ENCODE measurements at places on chromosomes 2 and 18.

GRCh38 chr18:50632895-50633515 is 73.1 kb downstream of the MAPK4 start:
- no peak for DNase-seq

- DNase-seq = no peak
Observed at GRCh38 chr2:24871852-24872333, 48.1 kb downstream of the ADCY3 start.

GRCh38 chr18:34097312-34097711 is 127.4 kb downstream of the NOL4 start:
- DNase-seq = no peak

DNA sequence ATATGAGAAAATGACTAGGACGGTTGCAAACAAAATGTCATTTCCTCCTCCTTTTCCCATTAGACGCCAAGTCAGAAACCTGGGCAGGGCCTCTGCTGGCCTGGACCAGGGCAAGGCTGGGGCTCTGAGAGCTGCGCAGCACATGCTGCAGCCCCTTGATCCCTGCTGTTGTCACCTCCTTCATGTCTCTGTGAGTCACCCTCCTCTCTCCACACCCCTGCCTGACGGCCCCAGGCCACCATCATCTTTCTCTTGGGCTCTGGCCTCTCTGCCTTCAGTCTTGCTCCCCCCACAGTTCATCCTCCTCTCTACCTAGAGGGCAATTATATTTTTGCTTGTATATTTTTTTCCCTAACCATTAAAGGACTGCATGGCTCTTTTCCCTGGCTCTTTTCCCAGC is 10.0 kb downstream of the FLACC1 start:
- no peak for DNase-seq

DNA sequence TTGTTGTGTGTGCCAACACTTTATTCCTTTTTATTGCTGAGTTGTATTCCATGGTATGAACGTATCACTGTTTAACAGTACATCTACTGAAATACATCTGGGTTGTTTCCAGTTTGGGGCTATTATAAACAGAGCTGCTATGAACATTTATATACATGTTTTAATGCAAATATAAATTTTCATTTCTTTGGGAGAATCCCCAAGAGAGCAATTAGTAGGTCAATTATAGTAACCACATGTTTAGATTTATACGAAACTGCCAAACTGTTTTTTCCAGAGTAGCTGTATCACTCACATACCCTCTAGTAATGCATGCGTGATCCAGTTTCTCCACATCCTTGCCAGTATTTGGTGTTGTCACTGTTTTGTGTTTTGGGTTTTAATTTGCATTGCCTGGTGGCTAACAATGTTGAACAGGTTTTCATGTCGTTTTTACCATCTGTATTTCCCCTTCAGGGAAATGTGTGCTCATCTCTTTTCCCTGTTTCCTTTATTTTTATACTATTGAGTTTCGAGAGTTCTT is 81.0 kb downstream of the TMEM131 start:
- DNase-seq = no peak

- no peak for DNase-seq
Observed at GRCh38 chr2:182897137-182897536, 30.7 kb upstream of the FRZB start.

DNA sequence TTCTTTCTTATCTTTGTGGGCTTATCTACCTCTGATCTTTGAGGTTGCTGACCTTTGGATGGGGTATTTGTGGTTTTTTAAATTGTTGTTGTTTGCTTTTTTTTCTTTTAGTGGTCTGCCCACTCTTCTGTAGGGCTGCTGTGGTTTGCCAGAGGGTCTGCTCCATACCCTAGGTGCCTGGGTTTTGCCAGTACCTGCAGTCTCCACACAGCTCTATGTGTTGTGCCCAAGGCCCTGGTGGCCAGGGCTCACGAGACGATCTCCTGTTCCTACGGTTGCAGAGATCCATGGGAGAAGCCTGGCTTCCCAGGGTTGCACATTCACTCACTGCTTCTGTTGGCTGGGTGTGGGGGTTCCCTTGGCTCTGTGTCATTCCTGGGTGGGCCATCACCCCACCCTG is 87.1 kb downstream of the PARD3B start:
- no peak for DNase-seq

DNA sequence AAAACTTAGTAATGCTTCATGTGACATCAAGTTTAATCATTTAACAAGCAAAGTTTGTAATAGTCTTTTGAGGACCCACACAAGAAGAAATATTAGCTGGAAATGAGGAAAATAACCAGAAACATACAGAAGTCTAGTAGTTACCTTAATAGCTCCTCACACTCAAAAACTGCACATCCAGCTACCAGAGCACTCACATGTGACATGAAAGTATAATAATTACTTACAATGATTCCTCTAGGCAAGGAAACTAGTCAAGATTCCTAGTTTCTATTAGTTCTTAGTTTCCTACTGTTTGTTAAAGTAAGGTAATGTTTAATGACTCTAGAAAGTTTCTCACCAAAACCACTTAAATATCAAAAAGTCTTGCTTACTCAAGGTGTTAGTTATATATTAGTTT is 335.8 kb downstream of the RAD51AP2 start:
- no peak for DNase-seq

- DNase-seq = no peak
Observed at GRCh38 chr2:160207804-160208654, 8.0 kb upstream of the ITGB6 start.

- DNase-seq = no peak
Observed at GRCh38 chr2:238555786-238556542, 129.2 kb downstream of the ASB1 start.

- no peak for DNase-seq
Observed at GRCh38 chr2:88656690-88657089, 29.4 kb upstream of the EIF2AK3 start.

DNA sequence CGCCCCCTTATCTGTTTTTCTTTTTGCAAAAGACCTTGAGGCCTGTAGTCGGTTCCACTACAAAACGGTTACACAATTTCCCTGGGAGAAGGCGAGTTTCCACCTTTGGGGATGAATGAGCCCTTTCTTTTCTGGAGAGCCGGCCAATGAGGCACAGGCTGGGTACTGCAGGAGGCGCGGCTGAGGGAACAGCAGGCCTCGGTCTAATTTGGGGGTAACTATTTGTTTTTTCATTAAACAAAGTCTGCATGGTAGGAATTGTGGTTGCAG is 129.2 kb downstream of the MYCN start:
- DNase-seq = no peak

DNA sequence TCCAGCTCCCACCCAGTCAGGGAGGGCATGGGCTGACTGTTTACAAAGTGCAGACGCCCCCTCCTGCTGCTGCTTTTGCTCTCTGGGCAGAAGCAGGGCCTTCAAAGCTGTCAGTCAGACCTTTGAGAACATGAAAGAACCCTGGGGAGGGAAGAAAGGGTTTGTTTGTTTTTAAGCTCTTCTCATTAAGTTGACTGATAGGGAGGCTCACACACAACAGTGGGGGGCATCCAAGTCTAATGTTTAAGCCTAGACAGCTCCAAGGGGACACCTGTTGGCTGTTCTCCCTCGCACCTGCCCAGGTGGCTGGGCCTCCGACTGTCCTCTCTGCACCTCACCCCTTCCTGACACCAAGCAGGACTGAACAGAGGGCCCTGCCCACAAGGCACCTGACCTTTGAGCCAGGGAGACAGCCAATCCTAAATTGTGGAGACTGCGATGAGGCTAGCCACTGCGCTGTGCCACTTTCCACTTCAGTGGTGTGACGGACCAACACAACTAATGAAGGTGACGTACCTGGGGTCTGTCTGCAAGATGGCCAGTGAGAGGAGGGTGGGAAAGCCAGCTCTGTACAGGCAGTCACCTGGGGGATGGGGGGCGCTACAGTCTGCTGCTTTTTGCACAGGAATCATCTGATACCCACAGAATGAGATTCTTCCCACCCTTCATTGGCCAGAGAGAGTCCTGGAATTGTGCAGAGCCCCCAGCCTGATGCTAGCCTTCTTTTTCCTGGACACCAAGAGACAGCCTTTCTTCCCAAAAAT is 16.3 kb downstream of the ST6GAL2 start:
- DNase-seq = no peak

- DNase-seq = peak; percentile 12
Observed at GRCh38 chr2:240431661-240432424, 3.6 kb upstream of the GPC1 start.

GRCh38 chr2:217184242-217184641 is 324.4 kb upstream of the TNP1 start:
- DNase-seq = no peak

DNA sequence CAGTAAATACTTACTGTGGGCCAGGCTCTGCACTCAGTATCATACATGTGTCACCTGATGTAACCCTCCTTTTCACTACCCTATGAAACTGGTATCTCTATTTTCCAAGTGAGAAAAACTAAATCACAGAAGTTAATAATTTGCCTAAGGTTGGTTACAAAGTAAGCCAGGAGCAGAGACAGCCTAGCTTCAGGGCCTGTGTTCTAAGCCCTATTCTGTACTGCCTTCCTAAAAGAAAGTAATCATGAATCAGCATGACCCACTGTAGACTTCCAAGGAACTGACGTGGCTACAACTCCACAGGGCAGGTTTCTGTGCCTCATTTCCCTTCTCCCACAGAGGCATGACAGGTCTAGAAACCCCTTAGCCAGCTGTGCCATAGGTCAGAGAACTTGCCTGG is 14.3 kb downstream of the ZNF142 start:
- no peak for DNase-seq

GRCh38 chr2:203983064-203983715 is 46.6 kb downstream of the ICOS start:
- DNase-seq = no peak

DNA sequence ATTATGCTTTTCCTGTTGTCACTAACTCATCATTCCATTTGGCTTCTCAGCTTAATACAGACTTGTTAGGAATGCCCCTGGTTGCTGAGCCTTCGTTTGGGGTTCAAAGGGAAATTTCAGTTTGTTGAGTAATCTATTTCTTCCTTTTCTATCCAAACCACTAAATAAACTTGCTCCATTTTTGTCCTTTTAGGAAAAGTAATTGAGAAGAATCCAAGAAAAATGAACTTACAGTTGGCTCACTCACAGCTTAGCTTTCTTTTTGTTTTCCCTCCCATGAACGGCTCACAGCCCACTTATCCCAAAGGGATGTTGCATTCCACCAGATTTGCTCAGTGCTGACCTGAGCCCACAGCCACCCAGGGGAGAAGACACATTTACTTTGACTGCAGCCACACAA is 73.9 kb downstream of the SOX11 start:
- DNase-seq = no peak

- DNase-seq = no peak
Observed at GRCh38 chr2:154882725-154883124, 184.2 kb downstream of the KCNJ3 start.

- DNase-seq = peak; percentile 7
Observed at GRCh38 chr2:219628986-219629901, 1.8 kb downstream of the SLC4A3 start.

DNA sequence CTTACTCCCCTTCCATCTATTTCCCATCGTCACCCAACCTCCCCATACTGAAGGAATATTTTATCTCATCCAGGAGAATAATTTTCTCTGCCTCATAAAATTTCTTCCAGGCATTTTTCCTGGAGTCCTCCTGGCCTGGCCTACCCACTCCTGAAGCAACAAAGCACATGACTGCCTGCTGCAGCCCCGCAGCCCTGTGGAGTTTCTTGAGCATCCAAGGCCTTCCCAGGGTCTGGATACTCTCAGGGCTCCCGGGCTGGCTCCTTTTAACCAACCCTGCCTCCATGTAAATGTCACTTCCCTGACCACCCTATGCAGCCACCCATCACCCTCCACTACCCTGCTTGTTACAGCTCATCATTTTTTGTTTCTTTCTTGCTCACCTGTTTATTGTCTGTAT is 64.0 kb downstream of the CDH20 start:
- no peak for DNase-seq

GRCh38 chr2:234211797-234212196 is 161.3 kb downstream of the SPP2 start:
- DNase-seq = no peak

DNA sequence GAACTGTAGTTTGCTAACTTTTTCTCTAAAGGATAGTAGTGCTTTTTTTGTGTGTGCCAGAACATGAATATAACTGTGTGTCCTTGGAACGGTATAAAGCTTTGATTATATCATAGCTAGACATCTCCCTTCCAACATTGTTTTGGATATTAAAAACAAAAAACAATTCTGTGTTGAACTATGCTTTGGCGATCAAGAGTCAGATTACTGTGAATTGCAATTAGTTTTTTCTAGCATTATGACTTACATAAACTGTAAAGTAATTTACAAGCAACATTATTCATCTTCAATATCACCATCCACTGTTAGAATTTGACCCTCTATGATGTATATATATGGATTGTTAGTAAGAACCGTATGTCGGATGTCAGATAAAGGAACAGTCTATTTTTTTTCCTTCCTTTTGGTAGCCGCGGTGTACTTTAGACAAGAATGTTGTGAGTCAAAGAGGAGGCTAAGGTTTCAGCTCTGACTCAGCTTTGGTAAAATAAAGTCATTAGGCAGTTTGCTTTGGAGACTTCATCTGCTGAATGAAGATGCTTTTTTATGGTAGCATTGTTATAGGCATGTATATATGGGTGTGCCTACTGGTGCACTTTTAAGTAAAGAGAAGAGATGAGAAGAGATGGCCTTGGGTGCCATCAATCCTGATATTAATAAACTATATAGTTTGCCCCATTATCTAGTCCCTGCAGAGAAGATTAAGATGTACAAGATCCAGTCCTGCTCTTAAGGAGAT is 76.4 kb downstream of the LTBP1 start:
- DNase-seq = no peak

GRCh38 chr2:144645083-144645778 is 125.3 kb upstream of the ZEB2 start:
- DNase-seq = no peak

GRCh38 chr2:174051741-174052583 is 86.8 kb upstream of the SP3 start:
- no peak for DNase-seq

- DNase-seq = no peak
Observed at GRCh38 chr2:29064346-29064715, 10.0 kb downstream of the PCARE start.

- DNase-seq = no peak
Observed at GRCh38 chr2:175353275-175353674, 171.8 kb upstream of the ATP5MC3 start.

DNA sequence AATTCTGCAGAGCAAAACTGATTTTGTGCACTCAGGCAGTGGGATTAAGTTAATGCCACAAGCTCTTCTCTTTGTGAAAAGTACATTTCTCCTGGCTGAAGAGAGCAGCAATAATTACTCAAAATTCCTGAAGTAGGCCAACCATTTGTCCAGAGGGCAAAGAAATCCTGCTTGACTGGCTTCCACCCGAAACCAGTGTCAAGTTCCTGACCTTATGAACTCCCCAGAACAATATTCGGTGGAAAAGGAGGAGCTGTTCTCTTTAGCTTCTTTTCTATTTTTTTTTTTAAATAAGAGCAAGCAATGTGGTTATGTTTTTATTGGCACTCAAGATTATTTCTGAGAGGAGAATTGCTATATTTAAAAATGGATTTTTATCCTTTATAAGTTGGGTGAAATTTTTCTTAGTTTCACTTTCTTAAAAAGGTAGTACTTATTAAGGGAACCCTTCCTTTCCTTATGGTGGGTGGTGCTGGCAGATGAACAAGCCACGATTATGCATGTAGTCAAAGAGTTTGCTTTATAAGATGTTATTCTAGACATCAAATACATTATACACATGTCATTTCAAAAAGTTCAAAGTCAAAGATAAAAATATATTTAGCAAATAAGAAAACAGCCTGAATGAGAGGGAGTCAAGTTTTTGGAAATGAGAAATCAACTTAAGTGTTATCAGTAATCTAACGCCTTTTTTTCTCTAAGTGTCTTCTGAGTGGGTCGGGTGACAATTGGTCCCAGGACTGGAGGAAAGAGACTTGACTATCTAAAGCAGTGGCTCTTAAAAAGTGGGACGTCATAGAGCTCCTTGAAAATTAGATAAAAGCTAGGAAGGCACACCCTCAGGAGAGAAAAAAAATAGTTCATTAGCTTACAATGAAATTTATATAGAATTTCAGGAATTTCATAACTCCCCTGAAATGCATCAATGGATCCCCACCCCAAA is 194.5 kb downstream of the IKZF2 start:
- no peak for DNase-seq
